ENCODE measurements at places on chromosomes 2 and 18.

DNA sequence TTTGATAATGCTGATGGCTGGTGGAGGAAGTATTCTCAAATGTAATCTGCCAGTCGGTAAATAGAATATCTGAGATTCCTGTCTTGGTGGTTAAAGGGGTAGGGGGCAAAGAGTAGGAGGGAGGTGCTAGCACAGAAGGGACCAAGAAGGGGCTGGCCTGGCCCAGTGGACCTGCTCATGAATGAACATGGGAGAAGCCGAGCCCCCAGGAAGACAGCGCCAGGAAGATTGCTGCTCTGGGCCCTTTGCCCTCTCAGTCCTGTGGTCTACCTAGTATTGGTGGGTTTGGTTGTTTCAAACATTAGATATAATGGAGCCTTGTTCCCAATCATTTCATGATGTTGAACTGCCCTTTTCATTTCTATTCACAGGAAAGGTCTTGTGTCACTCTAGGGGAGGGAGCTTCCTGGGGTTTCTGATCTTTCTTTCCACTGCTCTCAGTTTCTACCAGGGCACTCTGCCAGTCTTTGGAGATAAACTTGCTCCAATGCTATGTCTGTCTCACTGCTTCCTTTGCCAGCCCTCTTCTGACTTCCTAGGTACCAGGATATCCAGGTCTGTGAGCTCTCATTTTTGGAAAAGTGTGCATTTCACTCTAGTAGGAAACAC, 5.3 kb upstream of the MOCOS start:
- DNase-seq: no peak

DNA sequence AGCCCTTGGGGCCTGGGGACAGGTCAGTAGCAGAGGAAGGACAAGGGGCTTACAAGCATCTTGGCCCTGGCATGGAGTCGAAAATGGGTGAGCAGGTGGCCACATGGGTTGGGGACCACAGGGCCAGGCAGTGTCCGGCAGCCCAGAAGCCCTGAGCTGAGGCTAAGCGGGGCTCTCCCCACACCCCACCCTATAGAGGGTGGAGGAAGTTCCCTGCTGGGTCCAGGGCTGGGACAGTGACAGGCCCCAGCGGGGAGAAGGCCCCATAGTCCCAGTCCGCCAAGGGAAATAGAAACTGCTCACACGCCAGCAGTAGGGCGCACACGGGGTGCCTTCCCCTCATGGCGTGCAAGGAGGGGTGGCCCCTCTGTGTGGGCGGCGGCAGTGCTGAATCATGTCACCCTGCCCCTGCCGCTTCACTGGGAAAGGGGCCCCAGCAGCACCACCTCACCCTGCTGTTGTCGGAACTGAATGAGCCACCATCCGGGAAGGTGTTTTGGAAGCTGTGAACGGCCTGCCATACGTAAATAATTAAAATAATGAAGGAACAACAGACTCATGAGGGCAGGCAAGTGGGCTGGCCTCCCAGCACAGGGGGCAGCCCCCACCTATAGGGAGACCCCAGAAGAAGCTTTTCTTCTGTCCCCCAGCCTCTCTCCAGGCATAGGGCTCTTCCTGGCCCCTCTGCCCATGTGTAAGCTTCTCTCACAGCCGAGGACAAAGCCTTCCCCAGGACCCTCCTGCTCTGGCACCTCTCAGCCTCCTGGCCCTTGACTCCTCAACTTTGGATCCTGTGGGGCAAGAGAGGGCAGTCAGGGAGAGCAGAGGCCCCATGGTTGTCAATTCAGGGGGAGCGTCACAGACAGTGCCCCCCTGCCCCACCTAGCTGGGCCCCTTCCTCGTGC, 12.7 kb upstream of the DUSP2 start:
- no peak for DNase-seq

DNA sequence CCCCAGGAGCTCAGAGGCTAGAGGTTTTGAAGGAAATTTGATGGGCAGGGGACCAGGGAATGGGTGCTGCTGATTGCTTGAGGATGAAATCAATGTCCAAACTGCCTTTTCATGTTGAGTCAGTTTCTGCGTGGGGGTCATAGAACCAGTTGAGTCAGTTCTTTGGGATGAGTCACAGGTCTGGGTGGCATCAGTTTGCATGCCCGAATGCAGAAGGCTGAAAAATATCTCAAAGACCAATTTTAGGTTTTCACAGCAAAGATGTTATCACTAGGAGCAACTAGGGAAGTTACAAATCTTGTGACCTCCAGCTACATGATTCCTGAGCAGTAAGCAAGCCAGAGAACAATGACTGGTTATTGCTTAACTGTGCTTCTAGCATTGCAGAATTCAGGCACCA, 1135.1 kb upstream of the CRIM1 start:
- DNase-seq: no peak

DNA sequence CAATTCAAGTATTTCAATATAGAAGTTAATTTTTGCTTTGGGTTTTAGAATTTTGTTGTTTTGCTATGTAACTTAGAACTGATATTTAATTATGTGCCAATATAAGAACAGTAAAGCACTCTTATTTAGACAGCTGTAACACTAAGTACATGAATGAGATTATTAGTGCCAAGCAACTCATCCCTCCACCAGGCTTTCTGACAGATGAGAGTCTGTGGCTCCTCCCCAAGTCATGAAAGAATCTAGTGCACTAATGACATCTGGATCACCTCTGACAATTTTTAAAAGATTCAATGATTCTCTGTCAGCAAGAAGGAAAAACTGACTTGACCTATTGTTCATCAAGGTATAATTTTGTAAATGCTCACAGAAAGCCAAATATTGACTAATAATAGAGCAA, 67.8 kb downstream of the TMEFF2 start:
- no peak for DNase-seq

GRCh38 chr2:226703514-226703913, 96.1 kb downstream of the IRS1 start:
- DNase-seq: no peak

DNA sequence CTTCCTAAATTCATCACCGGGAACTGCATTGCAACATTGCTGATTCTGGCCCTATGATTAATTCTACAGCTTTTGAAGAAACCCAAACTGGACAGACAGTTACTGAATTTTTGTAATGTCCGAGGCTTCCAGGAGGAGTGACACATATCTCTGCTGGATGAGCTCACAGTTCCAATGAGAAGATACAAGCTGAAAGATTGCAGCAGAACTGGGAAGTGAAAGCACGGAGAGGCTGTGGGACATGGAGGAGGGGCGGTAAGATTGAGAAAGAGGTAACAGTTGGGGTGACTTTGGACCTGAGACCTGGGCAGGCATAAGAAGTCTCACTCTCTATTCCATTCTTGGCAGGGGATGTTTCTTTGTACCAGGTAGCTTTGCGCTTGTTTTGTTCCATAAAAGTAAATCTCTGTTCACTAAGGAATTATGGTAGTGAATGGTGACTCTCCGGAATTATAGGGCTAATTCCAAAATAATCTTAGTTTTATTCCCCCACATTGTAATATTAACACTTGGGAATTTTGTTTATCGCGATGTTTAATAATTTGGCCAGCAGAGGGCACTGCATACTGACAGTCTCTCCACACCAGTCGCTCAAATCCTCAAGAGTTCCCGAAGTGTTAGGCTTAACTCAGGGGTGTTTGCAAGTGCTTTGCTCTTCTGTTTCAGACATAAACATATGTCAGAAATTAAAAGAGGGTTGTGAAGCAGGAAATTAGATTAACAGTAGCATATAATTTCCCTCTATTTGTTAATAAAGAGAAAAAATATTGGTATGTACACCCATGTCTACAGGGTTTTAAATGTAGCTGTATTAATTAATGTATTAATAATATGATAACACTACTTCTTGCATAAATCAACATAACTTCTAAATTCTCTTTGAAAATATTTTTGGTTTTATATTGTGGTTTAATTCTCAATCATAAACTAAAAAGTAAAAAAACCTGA, 201.4 kb downstream of the SOCS6 start:
- DNase-seq: peak; percentile 52

DNA sequence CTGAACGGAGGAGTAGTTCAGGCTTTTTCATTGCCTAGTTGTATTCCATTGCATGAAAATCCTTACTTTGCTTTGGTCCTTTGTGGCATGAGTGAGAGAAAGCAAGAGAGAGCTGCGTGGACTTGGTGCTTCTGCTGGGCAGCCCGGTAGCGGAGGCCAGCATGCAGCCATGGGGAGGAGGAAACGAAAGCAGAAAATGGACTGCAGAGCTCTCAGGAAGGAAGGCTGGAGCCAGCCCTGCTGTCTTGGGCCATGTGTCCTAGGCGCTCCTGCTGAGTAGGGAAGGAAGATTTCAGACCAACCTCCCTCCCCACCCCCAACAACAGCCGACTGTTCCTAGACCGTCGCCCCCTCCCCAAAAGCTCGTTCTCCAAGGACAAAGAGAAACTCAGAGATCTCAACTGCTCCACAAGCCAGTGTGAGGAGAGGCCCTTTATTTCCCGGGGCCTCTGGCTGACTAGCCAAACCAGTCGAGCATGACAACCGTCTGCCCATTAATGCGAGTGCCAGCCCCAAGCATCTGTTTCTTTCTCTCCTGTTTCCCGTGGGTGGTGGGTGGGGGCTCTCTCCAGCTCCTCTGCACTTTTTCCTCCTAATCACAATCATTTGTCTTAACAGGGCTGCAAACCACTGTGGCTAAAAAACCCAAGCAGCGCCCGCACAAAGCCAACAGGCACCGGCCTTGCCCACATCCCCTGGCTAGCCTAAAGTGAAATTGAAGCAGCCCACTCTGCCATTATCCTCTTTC, 66.8 kb upstream of the FZD7 start:
- DNase-seq: no peak

DNA sequence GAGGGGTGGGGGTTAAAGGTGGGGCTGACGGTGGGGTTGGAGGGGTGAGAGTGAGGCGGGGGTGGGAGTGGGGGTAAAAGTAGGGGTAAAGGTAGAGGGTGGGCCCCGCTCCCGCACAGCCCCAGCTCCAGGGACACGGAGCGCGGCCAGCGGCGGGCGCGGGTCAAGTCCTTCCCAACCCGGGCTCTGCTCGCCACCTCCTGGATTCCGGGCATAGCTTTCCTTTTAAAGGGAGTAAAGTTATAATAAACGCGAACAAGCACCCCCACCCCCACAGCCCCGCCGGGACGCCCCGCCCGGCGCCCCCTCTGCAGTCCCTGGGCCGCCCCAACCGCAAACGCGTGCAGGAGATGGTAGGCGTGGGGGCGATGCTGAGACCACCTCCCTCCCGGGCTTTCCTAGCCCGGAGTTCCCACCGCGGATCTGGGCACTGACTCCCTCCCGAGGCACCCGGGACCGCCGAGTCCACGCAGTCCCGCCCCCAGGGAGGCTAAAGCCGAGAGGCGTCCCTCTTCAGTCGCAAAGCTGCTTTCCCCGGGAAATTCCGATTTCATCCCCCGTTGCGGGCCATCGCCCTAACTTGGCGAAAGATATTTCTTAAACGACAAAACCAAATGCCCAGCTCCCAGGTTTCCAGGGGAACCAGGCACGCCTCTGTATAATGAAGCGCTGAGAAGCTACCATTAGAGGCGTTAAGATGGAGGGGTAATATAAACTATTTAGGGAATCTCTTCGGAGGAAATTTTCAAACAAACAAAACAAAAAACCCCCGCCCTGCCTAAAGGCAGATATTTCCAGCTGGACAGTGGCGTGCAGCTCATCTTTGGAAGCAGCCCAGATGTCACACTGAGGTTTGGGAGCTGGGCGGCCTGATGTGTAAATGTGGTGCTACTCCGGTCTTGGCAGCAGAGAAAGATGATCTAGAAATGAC, at the start of gene LIMS2:
Gene LIMS2, minus strand, starts transcription at position 200 of the 931 bp plus-strand sequence. CDS start 506 bp downstream, outside the sequence.
- DNase-seq: peak; percentile 56

- DNase-seq: no peak
Observed at GRCh38 chr2:205750797-205751196, 68.5 kb downstream of the NRP2 start.

- no peak for DNase-seq
Observed at GRCh38 chr2:29326926-29327325, 211.7 kb downstream of the CLIP4 start.

- no peak for DNase-seq
Observed at GRCh38 chr18:36203360-36203895, 16.1 kb downstream of the MOCOS start.

DNA sequence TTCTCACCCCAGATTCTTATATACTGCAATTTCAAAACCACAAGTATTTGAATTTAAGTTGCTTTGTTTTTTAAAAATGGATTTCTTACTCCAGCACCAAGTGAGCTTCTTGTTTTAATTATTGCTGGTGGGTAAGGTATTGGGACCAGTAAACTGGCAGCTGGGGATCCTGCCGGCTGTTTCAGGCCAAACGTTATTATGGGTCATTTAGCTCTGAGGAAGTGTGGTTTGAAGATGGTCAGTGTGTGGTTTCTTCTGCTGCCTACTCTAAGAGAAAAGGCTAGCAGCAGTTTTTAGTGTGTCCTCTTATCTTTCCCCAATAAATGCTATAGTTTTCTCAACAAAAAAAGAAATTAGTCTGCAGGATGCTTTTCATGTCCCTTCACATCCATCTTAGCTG, 30.6 kb downstream of the CFAP221 start:
- no peak for DNase-seq

DNA sequence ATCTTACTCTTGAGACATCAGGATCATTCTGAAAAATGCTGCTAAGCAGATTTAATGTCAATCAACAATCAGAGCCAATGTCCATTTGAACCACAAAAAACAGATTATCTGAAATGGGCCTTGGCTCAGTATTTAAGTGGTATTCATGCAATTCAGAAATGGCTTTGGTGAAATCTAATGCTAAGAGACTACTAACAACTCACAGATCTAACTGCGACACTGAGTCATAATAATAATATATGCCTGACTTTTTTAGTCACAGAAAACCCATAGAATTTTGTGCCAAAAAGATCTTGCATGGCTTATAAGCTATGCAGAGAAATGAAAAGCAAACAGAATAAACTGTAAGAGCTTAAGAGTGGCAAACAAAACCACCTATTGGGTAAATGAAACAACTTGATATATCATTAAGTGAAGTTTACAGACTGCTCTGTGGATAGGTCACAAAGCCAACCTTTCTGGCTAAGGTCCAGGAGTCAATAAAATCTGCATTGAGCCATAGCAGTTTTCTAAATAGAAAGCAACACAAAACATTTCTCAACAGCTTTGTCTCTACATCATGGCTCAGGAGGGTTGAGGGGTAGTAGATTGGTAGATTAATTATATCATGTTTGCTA, 234.3 kb downstream of the LRATD1 start:
- no peak for DNase-seq

GRCh38 chr2:241657786-241658254, 20.3 kb downstream of the ATG4B start:
- no peak for DNase-seq

- DNase-seq: no peak
Observed at GRCh38 chr2:171317492-171318125, 116.2 kb downstream of the METTL8 start.

DNA sequence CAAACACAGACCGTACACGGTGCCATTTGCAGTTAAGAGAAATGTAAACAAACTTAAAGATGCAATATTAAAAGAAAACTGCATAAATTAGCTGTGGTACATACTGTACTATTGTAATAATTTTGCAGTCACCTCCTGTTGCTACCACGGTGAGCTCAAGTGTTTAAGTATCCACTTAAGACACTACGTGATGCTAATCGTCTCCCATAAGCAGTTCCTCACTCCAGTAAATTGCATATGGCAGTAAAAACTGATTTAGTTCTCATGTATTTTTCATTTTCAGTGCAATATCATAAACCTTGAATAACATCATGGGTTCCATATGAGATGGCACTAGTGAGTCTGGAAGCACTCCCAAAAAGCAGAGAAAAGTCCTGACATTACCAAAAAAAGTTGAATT, 14.4 kb downstream of the CLEC4F start:
- no peak for DNase-seq

- DNase-seq: peak; percentile 61
Observed at GRCh38 chr18:47881752-47882455, 48.6 kb downstream of the SMAD2 start.

GRCh38 chr2:200172944-200173581, 133.4 kb upstream of the SPATS2L start:
- DNase-seq: peak; percentile 77
